Thyroid gland (tissue), 4 donors: ENCODE measurements at places on chromosomes 3 and 15. TPM values are rescaled to one million over a fixed set of nuclear protein-coding genes. Genes with fewer than 3 reads are reported as not detected.
A peak's percentile ranks its signal among the peaks of the same experiment; 100 is the strongest.

DNA sequence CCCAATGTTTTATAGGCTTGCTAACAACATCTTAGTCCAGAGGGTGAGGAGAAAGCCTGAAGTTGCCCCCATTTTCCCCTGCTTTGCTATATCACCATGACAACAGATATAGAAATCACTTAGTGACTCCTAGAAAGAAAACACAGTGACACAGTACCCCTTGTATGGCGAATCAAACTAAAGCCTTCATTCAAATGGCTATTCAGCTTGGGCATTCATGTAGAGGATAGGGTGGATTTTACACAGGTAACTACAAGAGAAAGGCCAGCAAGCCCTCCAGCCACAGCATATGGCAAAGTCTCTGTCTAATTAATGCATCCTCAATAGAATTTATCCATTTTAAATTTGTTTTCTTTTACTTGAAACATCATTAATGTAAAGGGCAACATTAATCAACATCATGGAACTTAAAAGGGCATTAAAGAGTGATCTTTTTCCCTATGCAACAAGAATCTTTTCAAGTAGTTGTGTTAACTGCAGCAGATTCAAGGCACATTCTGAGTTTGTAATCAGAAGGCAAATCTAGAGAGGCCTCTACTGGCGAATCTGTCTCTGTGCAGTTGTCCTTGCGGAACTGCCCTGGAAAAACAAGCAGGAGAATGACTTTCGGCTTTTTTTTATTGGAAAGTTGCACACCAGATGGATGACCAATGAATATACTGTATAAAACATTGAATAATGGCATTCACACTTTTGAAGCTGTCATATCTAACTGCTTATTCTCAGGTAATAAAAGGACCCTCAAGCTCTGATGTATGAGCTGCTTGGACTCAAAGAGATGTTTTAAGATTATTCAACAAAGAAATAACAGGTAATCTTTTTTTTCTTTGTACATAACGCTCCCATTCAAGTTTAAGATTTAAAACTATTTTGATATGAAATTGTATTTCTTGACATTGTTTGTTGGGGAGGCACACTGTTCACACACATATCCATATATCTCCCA, 621.7 kb upstream of the AGTR1 start:
- H3K4me3 ChIP-seq, result no peak overlapping the region
- H3K27me3 ChIP-seq, result no peaks in the 10 kb centered on the region
- peaks cover 7% of the 10 kb centered on the region for H3K4me1 ChIP-seq
- H3K36me3 ChIP-seq, result no peaks in the 10 kb centered on the region

- no peak overlapping the region for H3K4me3 ChIP-seq
- no peaks in the 10 kb centered on the region for H3K27me3 ChIP-seq
- H3K27ac ChIP-seq, result no peak overlapping the region
- DNase-seq, result no peak
- H3K4me1 ChIP-seq, result no peaks in the 10 kb centered on the region
Measured at GRCh38 chr3:150158943-150159625, 188.4 kb upstream of the PFN2 start.

GRCh38 chr15:62021991-62022600, 38.2 kb downstream of the VPS13C start:
- H3K27me3 ChIP-seq, result no peaks in the 10 kb centered on the region
- DNase-seq, result no peak
- H3K27ac ChIP-seq, result no peak overlapping the region
- no peaks in the 10 kb centered on the region for H3K4me1 ChIP-seq
- no peak overlapping the region for H3K4me3 ChIP-seq

- peaks cover 12% of the 10 kb centered on the region for H3K4me1 ChIP-seq
- no peak overlapping the region for H3K27ac ChIP-seq
- no peak overlapping the region for H3K4me3 ChIP-seq
- no peaks in the 10 kb centered on the region for H3K27me3 ChIP-seq
Measured at GRCh38 chr3:151228666-151229040, 25.6 kb upstream of the GPR171 start.

DNA sequence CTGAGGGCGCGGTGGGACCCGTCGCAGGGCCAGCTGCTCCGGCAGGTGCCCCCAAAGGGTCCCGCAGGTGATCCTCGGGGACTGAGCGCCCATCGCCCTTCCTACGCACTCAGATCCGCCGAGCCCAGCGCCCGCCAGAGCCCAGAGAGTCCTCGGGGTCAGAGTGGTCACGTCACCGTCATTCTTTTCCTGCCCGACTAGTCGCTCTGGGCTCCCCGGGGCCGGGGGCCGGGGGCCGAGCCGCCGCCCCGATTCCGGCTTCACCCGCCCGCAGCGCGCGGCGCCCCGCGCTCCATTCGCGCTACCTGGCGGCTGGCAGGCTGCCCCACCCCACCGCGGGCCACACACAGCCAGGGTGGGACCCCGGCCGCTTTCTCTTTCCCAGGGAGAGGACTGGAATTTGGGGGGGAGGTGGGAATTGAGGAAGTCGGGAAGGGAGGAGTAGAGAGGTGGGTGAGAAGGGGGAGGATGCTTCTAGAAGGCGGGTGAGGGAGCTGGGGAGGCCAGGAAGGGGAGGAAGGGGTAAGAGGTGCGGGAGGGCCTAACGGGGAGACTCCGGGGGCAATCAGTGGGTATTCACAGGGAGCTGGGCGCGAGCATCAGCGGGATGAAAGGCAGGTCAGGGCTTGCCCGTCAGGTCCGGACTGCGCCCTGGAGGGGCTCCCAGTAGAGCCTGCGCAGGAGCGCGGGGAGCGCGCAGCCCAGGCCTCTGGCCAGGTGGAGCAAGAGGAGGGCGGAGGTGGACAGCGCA, 36.1 kb upstream of the EPHB3 start:
- H3K4me3 ChIP-seq, result peak overlapping the region; percentile 68
- H3K4me1 ChIP-seq, result peaks cover 11% of the 10 kb centered on the region
- DNase-seq, result no peak
- H3K27ac ChIP-seq, result peak overlapping the region; percentile 49

DNA sequence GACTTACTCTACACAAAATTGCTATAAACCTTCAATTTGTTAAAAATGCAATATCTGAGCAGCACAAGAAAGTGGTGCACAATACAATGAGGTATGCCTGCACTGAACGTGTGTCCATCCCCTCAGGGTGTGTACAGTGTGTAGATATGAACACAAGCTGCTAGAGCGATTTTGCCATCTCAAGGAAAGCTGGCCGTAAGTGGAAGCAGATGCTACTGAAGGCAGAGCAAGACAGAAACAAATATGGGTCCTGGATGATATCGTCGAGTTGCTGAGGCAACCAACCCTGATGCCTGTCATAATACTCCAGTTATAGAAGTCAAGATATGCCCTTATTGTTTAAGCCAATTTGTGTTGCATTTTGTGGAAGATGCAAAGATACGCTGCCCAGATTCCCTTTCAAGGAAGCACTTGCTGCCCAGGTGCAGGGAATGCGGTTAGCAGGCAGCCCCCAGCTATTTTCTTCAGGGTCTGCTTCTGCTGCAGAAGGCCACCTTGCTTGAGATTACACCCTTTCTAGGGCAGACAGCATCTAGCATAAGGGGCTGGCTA, 25.8 kb upstream of the EHHADH start:
- H3K27me3 ChIP-seq, result no peaks in the 10 kb centered on the region
- H3K36me3 ChIP-seq, result no peaks in the 10 kb centered on the region
- peaks cover 5% of the 10 kb centered on the region for H3K4me1 ChIP-seq
- no peak for DNase-seq
- no peak overlapping the region for H3K4me3 ChIP-seq
- no peak overlapping the region for H3K27ac ChIP-seq

- H3K27me3 ChIP-seq, result no peaks in the 10 kb centered on the region
- no peak for DNase-seq
- no peaks in the 10 kb centered on the region for H3K36me3 ChIP-seq
- no peak overlapping the region for H3K27ac ChIP-seq
- H3K4me3 ChIP-seq, result no peak overlapping the region
Measured at GRCh38 chr15:68447209-68447608, 15.2 kb upstream of the ITGA11 start.

GRCh38 chr3:113600418-113601182, 68.2 kb downstream of the SIDT1 start:
- H3K4me1 ChIP-seq, result no peaks in the 10 kb centered on the region
- no peaks in the 10 kb centered on the region for H3K27me3 ChIP-seq
- H3K4me3 ChIP-seq, result no peak overlapping the region
- H3K36me3 ChIP-seq, result no peaks in the 10 kb centered on the region

DNA sequence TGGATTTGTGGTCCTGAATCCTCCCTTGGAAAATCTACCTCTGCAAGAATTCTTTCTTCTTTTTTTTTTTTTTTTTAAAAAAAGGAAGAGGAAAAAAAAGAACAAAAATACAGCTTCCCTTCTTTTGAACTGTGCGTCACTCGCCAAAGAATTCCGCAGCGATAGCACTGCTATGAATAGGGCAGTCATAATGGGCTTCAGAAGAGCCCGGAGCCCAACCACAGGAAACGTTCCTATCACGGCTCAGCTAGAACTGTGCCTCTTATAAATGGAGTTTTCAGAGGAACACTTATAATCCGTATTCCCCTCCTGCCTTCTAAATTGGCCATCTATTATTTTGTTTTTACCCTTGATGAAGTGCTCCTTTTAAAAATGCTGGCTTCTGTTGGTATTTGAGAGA, 227.7 kb downstream of the ADAMTS17 start:
- H3K36me3 ChIP-seq, result no peaks in the 10 kb centered on the region
- H3K4me1 ChIP-seq, result peaks cover 61% of the 10 kb centered on the region
- peak; percentile 83 for DNase-seq
- H3K27me3 ChIP-seq, result no peaks in the 10 kb centered on the region
- H3K27ac ChIP-seq, result peak overlapping the region; percentile 94

- no peaks in the 10 kb centered on the region for H3K27me3 ChIP-seq
- no peak overlapping the region for H3K4me3 ChIP-seq
- no peaks in the 10 kb centered on the region for H3K36me3 ChIP-seq
- no peaks in the 10 kb centered on the region for H3K4me1 ChIP-seq
- no peak for DNase-seq
Measured at GRCh38 chr15:61524086-61524485, 295.0 kb upstream of the RORA start.

DNA sequence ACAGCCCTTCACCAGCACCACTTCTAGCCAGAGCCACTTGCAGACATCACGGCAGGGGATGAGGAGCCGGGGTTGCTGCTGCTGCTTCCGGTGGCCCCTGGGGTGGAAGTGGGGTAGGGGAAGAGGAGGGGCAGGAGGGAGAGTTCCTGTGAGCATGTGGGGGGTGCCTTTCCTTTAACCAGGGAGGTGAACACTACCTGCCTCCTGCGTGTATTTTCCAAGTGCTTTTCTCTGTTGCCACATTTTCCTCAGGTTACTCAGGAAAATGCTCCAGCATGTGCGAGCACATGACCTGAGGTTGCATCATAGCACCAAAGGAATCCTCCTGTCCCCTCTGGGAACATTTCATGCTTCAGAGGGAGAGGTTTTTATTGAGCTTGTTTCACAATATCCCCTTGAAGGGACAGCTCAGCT, 12.2 kb upstream of the SACM1L start:
- H3K4me3 ChIP-seq, result no peak overlapping the region
- DNase-seq, result peak; percentile 85
- H3K27ac ChIP-seq, result peak overlapping the region; percentile 96
- H3K27me3 ChIP-seq, result no peaks in the 10 kb centered on the region
- peaks cover 17% of the 10 kb centered on the region for H3K36me3 ChIP-seq

DNA sequence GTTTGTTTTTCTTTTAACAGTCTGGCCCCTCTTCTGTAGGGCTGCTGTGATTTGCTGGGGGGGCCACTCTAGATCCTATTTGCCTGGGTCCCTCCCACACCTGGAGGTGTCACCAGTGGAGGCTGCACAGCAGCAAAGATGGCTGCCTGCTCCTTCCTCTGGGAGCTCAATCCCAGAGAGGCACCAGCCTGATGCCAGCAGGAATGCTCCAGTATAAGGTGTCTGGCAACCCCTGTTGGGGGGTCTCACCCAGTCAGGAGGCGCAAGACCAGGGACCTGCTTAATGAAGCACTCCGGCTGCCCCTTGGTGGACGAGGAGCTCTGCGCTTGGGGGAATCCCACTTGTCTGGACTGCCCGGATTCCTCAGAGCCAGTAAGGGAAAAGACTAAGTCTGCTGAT, 118.3 kb downstream of the GAP43 start:
- no peak for DNase-seq
- no peak overlapping the region for H3K27ac ChIP-seq
- H3K36me3 ChIP-seq, result no peaks in the 10 kb centered on the region
- no peaks in the 10 kb centered on the region for H3K27me3 ChIP-seq
- H3K4me3 ChIP-seq, result no peak overlapping the region

DNA sequence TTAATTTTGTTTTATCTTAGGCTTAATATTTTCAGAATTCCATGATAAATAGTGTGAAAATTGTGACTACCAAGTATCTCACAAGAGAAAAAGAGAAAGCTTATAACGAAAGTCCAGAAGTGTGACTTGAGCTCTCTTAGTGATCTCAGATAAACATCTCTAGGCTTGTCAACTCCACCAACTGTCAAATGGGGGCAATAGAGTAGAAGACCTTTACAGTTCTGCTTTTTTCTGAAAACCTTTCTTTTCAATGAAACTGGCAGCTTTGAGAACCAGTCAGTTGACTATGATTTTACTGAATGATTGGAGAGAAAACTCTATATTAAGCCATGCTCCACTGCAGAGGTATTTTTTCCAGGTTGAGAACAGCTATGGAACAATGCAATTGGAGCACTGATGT, 119.2 kb upstream of the TP63 start:
- H3K36me3 ChIP-seq, result no peaks in the 10 kb centered on the region
- DNase-seq, result no peak
- H3K4me1 ChIP-seq, result peaks cover 17% of the 10 kb centered on the region
- H3K4me3 ChIP-seq, result no peak overlapping the region
- no peaks in the 10 kb centered on the region for H3K27me3 ChIP-seq

DNA sequence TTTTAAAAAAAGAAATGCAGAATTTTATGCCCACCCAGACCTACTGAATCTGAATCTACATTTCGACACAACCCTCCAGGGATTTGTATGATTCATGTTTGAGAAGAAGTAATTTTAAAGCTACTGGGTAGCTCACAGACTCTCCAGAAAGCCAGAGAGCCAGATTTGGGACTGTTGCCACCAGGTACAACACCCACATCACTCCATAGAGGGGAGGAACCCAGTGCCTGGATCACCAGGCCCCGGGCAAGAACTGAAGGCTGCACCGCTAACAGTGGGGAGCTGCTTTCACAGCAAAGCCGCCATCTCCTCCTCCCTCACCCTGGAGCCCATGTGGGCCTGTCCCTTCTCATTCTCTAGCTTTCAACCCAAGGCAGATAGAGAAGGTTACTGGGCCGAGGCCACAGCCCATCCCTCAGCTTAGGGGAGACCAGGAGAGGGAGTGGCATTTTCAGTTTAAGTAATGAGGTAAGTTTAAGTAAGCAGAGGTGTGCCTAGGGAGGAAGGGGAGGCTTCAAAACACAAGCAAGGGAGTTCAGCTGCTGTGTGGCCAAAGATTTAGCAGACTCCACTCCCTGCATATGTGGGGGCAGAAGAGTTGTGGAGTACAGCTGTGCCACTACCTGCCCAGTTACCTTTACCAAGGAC, 109.8 kb downstream of the IL12A start:
- no peaks in the 10 kb centered on the region for H3K27me3 ChIP-seq
- no peak overlapping the region for H3K4me3 ChIP-seq
- H3K27ac ChIP-seq, result no peak overlapping the region
- DNase-seq, result no peak
- no peaks in the 10 kb centered on the region for H3K4me1 ChIP-seq

Gene ECT2
- total RNA-seq, result 7.6 TPM

Gene SI
- total RNA-seq, result not detected

Gene TRPM1
- total RNA-seq, result not detected

Gene CYP8B1
- not detected for total RNA-seq

Gene IL17RB
- total RNA-seq, result 2.4 TPM

Gene PFKFB4
- 4.9 TPM for total RNA-seq

Gene CPNE4
- not detected for total RNA-seq

Gene STRIT1
- not detected for total RNA-seq

Gene VGLL3
- total RNA-seq, result 18.7 TPM

Gene GAP43
- not detected for total RNA-seq

Gene KLHL40
- total RNA-seq, result not detected

Gene ELL3
- total RNA-seq, result 5.0 TPM
